ENCODE measurements at places on chromosomes 6 and 20.

DNA sequence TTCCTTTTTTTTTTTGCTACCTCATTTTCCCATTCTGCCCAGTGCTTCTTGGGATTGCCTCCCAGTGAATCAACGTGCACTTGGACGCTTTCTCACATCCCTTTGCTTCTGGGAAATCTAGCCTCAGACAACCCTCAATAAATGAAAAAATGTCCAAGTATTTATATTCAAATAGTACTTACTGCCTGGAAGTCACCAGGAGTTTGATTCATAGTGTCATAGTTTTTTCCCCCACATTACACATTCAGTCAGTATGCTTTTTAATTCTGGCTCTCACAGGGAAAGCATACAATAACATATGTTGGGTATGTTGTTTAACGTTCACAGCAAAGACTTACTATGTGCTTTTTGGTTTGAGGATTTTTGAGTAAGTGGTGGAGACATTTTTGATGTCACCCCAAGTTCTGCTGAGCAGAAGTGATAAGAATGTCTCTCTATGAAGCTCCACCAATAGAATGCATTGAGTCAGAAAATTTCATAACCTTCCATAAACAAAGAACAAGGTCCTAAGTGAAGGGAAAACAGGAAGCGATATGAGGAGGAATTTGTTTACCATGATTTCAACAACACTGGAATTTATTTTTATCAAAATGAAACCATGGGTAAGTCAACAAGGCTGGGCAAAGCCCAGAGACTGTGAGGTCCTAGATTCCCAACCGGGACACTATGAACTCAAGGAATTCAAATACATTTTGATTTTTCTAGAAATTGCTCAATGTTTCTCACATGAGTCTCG, 301.2 kb upstream of the BMP2 start:
- no peak for DNase-seq

DNA sequence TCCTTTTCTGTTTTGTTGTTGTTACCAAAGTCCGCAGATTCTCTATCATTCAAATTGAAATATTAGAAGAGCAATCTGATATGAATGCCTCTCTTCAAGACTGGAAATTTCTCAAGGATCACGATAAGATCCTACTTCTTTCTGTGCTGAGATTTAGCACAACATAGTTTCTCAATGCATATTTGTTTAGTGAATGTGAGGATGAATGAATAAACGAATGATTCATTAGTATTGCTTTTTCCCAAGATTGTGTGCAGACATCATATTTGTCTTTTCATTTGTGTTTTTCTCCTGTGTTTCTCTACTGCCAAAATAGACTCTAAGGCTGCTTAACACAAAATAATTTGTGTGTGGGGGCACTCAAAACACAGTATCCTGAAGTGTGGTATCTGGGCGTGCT, 862.7 kb upstream of the MAP3K7 start:
- no peak for DNase-seq

GRCh38 chr6:168154263-168154917, 75.4 kb upstream of the FRMD1 start:
- DNase-seq, result no peak

- no peak for DNase-seq
Measured at GRCh38 chr6:52454556-52454955, 34.4 kb downstream of the EFHC1 start.

- no peak for DNase-seq
Measured at GRCh38 chr6:105460860-105461259, 58.0 kb upstream of the PREP start.

GRCh38 chr20:19251958-19252357, 39.5 kb downstream of the SLC24A3 start:
- no peak for DNase-seq

GRCh38 chr20:6698056-6698455, 69.4 kb upstream of the BMP2 start:
- DNase-seq, result no peak

- no peak for DNase-seq
Measured at GRCh38 chr6:89184344-89184743, 32.8 kb downstream of the GABRR1 start.

GRCh38 chr6:160974304-160974771, 17.2 kb upstream of the MAP3K4 start:
- DNase-seq, result no peak

DNA sequence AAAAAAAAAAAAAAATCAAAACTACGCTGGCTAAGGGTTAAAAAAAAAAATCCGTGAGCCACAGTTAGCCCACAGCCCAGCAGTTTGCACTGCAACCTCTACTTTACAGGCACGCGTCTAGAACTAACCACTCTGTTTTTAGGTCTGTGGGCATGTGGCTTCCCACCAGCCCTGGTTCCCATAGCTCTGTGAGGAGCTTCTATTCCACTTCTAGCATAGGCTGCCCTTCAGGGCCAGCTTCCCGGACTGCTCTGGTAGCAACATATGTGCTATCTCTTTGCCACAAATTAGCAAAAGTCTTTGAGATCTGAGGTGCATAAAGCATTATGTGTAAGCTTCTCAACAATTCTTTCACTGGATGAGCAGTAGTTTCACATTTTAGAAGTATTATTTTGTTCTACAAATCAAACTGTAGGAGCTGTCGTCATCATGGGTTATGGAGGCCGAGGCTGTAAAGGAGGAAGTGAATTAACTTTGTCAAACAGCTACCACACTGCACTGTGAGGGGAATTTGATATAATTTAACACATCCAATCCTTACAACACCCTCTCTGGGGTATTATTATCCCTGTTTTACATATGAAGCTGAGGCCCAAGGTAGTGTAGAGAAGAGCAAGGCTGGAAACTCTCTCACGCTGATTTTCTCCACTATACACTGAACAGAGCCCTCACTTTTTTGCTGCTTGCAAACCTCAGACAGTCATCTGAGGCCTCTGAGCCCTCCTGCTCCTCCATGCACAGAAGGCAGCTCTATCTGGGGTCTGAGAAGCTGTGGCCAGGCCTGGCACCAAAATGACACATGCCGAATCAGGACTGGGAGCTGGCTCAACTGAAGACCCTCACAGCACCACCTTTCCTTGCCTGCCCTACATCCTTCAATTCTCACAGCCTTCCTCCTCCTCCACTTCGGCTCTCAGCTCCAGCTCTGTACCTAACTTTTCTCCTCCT, 35.4 kb downstream of the MAN1A1 start:
- DNase-seq, result no peak

DNA sequence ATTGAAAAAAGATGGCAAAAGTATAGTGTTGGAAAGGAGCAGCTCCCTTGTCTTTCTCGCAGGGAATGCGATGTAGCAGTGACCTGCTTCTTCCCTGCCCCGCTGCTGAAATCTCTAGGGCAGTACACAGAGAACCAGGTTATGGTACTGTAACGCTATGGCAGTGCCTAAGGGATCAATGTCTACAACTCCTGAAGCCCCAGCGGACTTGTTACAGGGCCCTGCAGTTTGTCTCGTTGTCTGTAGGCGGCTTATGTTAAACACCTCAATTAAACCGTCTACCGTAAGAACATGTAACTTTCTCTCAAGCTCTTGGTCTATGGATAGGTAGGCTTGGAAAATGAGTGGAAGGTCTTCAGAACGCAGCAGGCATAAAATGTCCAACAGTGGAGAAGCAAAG, 44.8 kb upstream of the SLC17A4 start:
- DNase-seq, result no peak

DNA sequence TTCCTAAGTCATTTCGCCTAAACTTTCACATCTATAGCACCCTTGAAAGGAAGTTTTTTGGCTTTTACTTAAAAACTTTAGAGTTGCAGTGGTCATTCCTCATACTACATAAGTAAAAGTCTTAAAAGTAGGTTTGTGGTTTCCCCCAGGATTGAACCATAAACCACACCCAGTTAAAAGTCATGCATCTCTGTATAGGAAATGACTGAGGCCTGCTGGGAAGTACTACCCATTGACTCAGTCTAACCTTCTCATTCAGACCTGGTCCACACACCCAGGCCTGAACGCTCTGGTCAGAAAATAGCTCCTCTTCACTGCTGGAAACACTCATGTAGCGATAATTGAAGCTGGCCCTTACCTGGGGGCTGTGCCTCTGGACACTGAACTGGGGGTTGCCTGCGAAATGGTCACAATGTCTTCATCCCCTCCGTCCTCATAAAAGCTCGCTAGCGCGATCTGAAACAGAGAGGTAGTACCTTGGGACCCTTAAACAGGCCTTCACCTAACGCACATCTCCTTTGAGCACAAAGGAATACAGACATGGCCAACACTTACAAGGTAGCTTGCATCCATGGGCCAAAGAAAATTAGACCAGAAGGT, 2.6 kb downstream of the NSFL1C start:
- DNase-seq, result no peak

DNA sequence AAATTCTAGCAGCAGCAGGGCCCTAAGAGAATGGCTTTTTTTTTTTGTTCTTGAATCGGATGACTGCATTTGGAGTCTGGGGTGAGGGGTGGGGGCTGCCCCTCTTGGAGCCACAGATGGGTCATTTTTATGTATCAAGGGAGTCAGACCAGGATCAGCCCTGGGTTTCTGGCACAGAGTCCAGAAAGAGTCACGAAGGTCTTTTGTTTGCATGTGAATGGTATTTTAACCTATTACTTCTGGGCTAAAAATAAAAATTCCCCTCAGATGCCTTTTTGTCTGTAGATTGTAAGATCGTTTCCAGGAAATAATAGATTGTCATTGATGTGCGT, 72.5 kb downstream of the PHACTR3 start:
- DNase-seq, result no peak

DNA sequence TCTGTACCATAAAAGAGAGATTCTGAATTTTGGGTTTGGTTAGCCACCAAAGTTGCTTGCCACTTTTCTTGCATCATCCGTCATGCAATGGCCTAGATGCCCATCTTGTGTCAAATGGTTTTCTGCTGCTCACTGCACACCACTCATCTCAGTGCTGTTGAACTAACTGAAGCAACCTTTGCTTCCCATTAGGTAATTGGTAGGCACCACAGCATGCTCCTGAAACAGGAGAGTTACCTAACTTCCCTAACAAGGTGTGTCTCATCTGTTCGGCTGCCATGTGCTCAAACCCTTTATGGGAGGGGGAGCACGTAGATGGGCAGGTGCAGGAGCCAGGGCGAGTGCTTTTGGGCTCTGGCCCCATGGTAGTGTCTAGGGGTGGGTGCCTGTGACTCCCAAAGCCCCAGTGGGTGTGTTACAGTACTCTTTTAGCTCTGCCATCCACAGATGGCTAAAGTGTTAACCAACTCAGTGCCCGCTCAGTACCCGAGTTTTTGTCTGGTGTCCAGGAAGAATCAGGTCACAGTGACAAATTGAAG, 147.4 kb upstream of the SPACA1 start:
- no peak for DNase-seq

GRCh38 chr20:64038565-64039292, 2.7 kb downstream of the C20orf204 start:
- peak; percentile 74 for DNase-seq

- no peak for DNase-seq
Measured at GRCh38 chr6:118284736-118285360, 263.2 kb upstream of the PLN start.

DNA sequence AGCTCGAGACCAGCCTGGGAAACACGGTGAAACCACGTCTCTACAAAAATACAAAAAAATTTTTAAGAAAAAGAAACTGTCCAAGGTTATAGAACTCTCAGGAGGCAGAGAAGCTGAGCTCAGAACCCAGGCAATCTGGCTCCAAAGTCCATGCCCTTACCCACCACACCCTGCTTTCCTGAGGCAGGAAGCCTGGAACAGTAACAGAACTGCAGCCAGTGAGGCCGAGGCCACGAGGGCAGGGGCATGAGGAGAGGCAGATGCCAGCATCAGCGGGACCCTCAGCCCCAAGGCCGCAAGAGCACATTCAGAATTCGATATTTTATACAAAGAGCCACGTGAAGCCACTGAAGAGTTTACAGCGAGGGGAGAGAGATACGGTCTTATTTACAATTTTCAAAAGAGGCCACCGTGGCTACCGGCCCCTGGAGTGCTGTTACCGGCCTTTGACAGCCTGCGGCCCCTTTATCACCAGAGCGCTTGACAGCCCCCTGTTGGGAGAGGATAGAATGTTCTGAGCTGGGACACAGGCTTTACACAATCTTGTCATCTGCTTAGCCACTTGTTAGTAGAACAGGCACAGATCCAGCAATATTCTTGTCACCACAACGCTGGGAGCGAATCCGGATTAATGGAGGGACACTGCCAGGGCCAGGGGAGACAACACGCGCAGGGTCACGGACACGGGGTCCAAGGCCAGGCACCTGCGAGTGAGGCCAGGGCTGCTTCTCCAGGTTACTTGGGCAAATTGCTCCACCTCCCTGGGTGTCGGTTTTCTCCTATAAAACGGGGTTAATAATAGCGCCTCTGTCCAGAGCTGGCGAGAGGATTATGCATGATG, 5.6 kb downstream of the SPATA2 start:
- DNase-seq, result no peak

- no peak for DNase-seq
Measured at GRCh38 chr6:168901076-168901475, 352.6 kb downstream of the THBS2 start.

DNA sequence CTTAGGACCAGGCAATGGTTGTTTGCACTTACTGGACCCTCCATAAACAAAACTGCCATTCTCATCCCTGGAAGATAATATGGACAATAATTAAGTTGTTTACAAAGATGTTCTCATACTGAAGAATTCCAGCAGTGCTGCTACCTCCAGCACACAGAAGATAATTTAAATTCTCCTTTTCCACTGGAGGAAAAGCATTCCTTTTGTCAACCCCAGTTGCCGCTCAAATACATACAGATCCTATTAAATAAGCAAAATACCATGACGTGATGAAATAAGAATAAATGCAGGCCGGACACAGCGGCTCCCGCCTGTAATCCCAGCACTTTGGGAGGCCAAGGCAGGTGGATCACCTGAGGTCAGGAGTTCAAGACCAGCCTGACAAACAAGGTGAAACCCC, 54.5 kb upstream of the IPCEF1 start:
- DNase-seq, result no peak

GRCh38 chr20:35312318-35312717, 20.1 kb upstream of the FAM83C start:
- DNase-seq, result no peak

DNA sequence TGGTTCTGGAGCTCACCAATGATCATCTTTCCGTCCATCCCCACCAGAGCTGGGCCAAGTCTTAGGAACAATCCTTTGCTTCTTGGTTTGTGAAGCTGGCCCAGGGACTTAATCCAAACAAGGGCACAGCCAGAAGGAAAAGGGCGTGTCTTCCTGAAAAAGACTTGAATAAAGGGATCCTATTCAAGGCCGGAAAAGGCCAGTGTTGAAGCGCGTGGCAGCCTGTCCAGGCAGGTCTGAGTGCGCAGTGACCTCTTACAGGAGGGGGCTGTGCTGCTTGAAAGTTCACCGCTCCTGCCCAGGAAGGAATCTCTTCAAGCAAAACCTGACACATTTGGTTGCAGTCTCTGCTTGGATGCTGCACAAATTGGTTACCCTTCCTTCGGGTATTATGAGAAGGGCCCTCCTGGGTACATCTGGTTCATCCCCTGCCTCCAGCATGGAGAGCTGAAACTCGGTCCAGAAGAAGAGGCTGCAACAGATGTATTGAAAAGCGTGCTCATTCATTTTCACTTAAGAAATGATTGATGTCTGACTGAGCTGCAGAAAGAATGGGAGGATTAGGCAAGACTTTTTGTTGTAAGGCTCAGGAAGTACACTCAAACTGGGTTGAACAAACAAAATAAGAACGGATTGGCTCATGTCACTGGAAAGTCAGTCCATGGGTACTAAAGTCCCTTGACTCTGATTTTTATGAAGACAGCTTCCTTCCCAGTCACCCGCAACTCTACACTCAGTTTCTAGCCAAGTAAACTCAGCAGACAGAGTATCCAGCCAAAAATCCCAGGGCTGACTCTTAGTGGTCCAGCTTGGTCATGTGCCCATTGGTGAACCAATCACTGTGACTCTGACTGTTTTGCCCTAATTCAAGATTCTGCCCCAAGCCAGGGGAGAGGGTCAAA, 136.3 kb downstream of the TFAP2C start:
- DNase-seq, result no peak

Measured in DMS79 treated with DMSO at 0.1 percent for 48 hours (cell line).